ENCODE measurements at places on chromosomes 16 and 17. TPM values are rescaled to one million over a fixed set of nuclear protein-coding genes. Genes with fewer than 3 reads are reported as not detected.

- no peak for DNase-seq
Observed at GRCh38 chr16:4062212-4062802, 53.9 kb downstream of the ADCY9 start.

DNA sequence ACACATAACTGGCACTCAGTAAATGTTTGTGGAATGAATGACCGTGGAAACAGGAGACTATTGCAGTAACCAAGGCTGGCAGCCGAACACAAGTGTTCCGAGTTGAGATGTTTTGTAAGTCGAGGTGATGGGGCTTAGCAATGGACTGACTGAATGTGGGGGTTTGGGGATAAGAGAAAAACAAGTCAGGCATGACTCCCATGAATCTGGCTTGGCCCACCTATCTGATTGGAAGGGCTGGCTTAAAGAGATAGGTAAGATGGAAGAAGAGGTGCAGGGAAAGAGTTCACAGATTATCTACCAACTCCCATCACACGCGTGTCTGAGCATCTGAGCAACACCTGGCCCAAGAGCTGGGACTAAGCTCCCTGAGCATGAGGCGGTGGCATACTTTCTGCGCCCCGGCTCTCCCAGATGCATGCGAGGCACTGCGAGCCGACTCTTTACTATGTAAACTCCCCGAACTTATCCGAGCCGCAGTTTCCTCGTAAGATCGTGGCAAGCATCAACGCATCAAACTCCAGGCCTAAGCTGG lies 539 bp downstream of the IFT20 start:
- DNase-seq = no peak

- DNase-seq = no peak
Observed at GRCh38 chr17:64066716-64067115, 46.3 kb upstream of the ICAM2 start.

CA5A gene
- not detected for total RNA-seq

All from uterus (tissue), 4 donors.